K562 (cell line): ENCODE measurements at places on chromosomes 13 and 19.
A peak's percentile ranks its signal among the peaks of the same experiment; 100 is the strongest.

GRCh38 chr19:20077791-20078463 lies at the start of gene ZNF90:
Gene ZNF90, plus strand, starts transcription at chr19:20078000. Its CDS starts 133 bp downstream, at chr19:20078133.
- DNase-seq = peak; percentile 14

GRCh38 chr13:69857183-69857821 lies 250.3 kb upstream of the ATXN8OS start:
- DNase-seq = peak; percentile 15

GRCh38 chr13:46160471-46161066 lies 21.4 kb downstream of the LCP1 start:
- DNase-seq = peak; percentile 74

GRCh38 chr13:79346300-79346914 lies 59.6 kb downstream of the RBM26 start:
- DNase-seq = no peak

GRCh38 chr13:46858776-46859175 lies 38.1 kb downstream of the HTR2A start:
- DNase-seq = no peak

GRCh38 chr13:110685305-110686020 lies 20.5 kb downstream of the CARS2 start:
- no peak for DNase-seq

GRCh38 chr19:2213799-2214198 lies 22.3 kb downstream of the PLEKHJ1 start:
- DNase-seq = no peak

GRCh38 chr13:23292586-23292985 lies 111.8 kb downstream of the SGCG start:
- no peak for DNase-seq

GRCh38 chr19:45104658-45105349 lies 11.8 kb downstream of the PPP1R37 start:
- no peak for DNase-seq

DNA sequence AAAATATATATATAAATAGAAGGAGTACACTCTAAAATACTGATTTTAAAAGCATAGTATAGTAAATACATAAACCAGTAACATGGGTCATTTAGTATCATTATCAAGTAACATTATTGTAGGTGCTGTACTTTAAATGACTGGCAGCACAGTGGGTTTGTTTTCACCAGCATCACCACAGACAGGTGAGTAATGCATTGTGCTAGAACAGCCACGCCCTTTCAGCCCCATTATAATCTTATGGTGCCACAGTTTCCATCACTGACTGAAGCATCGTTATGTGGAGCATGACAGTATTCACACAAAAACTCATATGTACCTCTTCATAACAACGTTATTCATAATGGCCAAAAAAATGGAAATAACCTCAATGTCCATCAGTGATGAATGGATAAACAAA lies 88.3 kb downstream of the DHRS12 start:
- DNase-seq = no peak

DNA sequence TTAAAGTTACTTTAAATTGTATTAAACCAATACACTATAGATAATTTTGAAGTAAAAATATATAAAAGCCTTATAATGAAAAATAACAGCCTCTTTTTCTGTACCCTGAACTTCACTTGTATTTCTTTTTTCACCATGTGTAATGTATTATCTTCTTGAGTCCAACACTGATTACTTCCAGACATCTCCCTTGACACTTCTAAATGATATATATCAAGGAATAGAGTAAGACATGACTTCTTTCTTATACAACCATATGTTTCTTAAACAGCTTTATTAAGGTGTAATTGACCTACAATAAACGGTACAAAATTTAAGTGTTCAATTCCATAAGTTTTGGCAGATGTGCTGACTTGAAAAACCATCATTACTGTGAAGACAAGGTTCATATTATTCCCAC lies 531.9 kb downstream of the OLFM4 start:
- DNase-seq = no peak

GRCh38 chr19:11223200-11223599 lies 16.2 kb upstream of the ANGPTL8 start:
- DNase-seq = peak; percentile 75

GRCh38 chr13:113874177-113874576 lies 10.3 kb upstream of the GAS6 start:
- DNase-seq = no peak

DNA sequence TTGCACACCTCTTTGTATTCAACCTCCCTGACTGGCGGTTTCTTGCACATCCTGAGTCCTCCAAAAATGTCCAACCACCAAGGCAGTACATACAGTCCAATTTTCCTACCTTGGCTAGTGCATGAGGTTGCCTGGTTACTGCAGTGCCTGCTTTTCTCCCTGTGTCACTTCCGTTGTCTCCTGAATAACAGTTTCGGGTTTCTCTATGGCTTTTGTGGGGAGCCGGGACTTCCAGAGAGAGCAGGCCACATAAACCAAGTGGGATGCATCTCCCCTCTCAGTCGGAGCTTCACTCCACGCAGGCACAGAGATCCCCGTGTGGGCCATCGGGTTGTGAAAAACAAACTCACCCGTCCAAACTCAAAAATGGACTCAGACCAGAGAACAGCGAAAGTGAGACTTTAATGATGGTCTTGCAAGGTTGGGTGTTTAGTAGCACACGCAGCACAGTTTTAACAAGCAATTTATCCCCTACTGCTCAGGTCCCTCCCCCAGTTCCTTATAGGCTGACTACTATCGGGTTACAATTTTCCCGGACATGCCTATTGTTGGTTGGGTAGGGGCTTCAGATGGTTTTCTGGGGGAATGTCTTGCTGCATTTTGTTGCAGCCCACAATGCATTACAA lies 173.1 kb downstream of the POU4F1 start:
- no peak for DNase-seq

DNA sequence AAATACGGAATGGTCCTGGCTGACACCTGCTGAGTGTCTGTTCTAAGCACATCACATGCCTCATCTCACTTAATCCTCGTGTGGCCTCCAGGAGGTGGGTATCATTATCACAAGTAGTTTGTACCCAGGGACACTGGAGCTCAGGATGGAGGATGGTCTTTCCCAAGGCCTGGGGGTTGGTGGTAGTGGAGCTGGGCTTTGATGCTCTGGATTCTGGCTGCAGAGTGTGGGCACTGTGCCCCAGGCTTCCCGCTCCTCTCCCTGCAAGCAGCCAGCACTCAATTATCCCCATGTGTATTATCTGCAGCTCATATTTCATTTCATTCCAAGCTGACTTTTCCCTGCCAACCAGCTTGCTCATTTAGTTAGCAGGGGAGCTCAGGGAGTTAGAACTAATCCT lies 52.1 kb downstream of the SIAH3 start:
- no peak for DNase-seq
